ENCODE measurements at places on chromosomes 5 and 9.

- DNase-seq: no peak
Measured at GRCh38 chr9:35652829-35653209, 2.1 kb upstream of the SIT1 start.

- no peak for DNase-seq
Measured at GRCh38 chr5:150057052-150057451, 29.3 kb downstream of the CSF1R start.

- DNase-seq: no peak
Measured at GRCh38 chr5:26681861-26682260, 356.5 kb downstream of the CDH9 start.

DNA sequence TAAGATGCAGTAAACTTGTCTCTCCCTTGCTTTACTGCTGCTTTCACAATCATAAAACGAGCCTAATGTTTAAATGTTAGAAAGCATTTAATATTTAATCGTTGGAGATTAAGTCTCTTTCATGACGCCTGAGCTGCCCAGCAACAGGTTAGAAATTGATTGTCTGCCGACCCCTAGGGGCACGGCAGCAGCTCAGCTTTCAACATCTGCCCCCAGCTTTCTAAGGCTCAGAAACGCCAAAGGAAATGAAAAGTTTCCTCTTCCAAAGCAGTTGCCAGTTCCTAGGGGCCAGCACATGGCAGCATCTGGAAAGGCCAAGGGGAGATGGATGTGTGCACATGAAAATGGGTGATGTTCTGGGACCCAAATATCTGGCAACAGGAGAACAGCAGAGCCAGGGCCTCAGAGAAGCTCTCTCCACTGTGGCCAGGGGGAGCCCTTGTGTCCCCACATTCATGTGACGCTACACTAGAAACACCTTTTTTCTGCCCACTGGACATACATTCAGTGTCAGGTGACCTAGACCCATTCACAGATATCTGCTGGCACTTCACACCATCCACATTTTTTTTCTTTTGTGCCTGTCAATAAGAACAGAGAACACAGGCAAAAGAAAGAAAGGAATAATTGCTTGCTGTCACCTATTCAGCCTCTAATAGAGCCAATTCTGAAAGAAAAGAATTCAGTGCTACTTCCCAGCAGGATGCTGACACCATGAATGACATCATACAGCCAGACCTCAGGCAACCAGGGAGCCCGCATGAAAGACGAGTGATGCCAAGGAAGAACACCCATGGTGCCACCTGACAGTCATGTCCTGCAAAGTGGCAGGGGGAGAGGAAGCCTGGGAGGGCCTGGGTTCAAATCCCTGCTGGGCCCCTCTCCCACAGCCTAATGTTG, 205.0 kb upstream of the TAS2R1 start:
- peak; percentile 20 for DNase-seq

GRCh38 chr5:174794931-174795672, 70.7 kb downstream of the MSX2 start:
- no peak for DNase-seq

DNA sequence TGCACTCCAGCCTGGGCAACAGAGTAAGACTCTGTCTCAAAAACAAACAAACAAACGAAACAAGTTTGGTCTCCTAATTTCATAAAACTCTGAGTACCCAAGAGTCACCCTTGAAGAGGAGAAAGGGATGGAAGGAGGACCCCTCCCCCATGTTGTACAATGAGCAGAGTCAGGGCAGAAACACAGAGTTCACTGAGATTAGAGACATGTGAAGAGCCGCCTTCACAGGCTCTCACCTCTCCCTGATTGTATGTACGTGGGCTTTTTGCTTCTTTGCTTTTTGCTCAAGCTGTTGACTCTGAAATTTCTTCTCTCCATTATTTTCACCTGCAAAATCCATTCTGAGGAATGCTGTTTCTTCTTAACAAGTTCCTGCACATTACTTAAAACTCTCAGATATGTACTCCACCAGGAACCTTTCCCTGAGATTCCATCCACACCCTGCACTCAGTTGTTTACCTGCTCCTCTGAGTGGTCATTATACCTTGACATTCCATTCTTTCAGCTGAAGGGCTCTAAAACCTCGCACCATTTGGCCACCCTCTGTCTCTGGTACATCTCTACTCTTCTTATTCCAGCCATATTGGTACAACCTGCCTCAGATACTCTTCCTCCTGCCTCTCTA, 44.4 kb upstream of the ABCA1 start:
- no peak for DNase-seq

GRCh38 chr9:134349936-134350335, 23.7 kb downstream of the RXRA start:
- no peak for DNase-seq

- no peak for DNase-seq
Measured at GRCh38 chr5:27682600-27682999, 644.2 kb upstream of the CDH9 start.

GRCh38 chr5:56288873-56289601, 55.9 kb upstream of the ANKRD55 start:
- no peak for DNase-seq

DNA sequence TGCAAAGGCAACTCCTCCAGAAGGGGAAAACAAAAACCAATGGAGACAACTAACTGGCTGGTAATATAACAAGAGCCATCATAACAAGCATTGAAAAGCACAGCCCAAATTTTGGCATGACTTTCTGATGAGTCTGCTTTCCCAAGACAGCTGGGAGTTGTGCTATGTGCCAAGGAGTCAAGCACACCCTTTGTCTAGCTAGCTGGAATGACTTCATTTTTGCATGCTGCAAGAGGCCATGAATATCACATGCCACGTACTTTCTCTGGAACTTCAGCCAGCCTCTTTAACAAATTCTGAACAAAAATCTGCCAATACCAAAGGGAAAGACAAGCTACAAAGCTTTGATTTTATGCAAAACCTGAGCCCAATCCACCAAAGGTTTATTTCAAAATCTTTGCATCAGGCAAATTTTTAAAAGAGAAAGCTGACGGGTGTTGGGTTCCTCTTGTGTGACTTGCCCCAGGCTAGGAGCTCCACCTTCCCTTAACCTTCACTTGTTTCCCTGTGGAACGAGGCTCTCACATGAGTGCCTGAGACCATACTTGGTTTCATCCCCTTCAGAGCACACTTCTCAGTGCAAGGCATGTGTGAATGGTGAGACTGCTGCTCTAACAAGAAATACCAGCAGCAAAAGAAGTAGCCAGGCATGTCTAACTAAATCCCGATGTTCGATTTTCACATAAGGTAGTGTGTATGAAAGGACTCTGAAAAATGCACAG, 47.3 kb downstream of the S1PR3 start:
- DNase-seq: peak; percentile 98

GRCh38 chr5:32326216-32326772, 13.6 kb upstream of the MTMR12 start:
- DNase-seq: peak; percentile 61

DNA sequence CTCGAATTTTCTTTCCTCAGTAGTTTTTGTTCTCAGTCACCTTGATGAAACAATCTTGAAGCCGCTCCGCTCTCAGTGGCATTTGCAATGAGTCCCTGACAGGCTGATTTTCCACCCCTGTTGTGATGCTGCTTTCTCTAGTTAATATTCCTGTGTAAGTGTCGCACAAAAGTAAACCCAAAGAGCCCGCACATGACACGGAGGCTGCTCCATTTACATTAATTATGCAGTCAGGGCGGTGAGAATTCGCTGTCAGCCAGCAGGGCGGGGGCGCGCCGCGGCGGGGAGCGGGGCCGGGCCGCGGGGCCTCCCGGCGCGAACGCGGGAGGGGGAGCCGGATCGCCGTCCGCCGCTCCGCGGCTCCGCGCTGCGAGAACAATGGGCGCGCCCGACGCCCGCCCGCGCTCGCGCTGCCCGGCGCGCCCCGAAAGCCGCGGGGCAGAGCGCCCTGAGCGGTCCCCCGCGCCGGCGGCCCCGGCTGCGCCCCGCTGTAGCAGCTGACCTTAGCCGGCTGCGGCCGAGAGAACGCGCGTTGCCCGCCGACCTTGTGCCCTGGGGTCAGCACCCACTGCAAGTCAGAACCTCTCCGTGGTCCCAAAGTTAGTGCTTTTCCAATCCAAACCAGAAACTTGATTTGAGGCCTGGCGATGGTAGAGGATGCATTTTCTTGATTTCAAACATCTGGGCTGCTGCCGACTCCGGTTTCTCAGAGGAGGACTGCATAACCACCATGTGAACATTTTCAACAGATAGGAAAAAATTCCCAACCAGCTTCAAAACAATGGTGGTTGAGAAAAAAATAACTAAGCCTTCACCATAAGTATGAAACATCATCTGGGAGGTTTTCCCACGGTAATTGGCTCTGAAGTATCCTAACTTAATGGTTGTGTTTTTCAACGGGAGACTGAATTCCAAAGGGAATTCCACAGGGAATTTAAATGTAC, 142.6 kb downstream of the PBX3 start:
- DNase-seq: peak; percentile 78

GRCh38 chr5:28014779-28015178, 976.4 kb upstream of the CDH9 start:
- DNase-seq: no peak

- DNase-seq: peak; percentile 41
Measured at GRCh38 chr5:129771058-129771838, 23.4 kb downstream of the MINAR2 start.

GRCh38 chr5:103472830-103473229, 89.8 kb downstream of the NUDT12 start:
- peak; percentile 23 for DNase-seq

- DNase-seq: no peak
Measured at GRCh38 chr9:134445000-134445399, 118.7 kb downstream of the RXRA start.

DNA sequence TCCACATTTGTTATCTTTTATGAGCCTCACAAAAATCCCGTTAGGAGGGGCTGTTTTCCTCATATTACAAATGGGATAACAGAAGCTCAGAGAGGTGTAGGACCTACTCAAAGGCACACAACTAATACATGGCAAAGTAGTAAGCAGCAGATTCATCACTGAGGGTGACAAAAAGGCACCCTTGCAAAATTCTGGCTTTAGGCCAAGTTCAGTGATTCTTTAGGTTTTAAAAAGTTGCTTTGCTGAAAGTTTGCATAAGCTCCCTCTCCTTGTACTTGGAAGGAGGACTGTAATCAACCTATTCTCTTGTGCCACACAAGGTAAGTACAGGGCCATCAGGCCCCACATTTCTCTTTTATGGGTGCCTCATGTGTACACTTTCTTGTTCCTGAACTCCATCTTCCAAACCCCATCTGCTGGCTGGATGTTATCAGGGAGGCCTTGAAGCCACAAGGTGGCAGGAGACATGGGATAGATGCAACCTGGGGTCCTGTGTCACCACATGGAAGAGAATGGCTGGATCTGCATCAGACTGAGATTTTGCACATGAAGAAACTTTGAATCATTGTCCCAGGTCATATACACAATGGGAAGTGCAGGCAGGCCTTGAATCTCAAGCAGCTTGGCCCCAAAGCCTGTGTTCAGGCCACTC, 311.6 kb downstream of the MSX2 start:
- DNase-seq: no peak

DNA sequence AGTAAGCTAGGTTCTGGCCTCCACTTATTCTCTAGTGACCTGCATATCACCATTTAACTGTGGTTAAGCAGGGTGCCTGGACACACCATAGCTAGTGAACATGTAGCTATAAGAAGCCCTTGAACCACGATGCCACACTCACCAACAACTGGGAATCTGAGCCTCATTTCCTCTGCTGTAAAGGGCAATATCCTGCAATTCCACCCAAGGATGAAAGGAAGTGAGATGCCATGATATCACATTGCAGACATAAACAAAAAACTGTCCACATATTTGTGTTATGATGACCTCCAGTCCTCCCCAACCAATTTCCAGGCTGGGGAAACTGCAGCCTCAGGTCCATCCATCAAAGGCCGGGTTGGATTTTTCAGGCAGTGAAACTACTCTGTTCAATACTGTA, 10.4 kb downstream of the TNIP1 start:
- DNase-seq: no peak

GRCh38 chr9:116100711-116101121, 52.9 kb upstream of the PAPPA start:
- peak; percentile 91 for DNase-seq

- DNase-seq: peak; percentile 71
Measured at GRCh38 chr5:9046756-9047481, 499.0 kb downstream of the SEMA5A start.

DNA sequence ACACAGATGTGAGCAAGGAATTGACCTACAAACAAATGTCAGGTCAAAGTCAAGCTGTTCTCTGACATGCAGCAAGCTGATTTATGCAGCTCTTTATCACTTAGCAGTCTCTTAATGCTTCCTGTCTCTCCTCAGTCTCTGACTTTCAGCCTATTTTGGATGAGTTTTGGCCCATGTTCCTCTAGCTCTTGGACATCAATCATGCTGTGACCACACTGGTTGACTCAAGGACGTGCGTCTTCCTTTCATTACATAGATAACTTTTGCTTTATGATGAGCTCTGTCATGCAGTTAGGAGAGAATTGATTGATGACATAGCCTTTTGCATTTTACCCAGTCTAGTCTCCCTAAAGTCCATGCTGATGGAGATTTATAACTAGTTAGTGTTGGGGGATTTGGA, 9.4 kb upstream of the REEP5 start:
- DNase-seq: peak; percentile 50

- peak; percentile 70 for DNase-seq
Measured at GRCh38 chr5:106312360-106312759, 1358.4 kb downstream of the EFNA5 start.

DNA sequence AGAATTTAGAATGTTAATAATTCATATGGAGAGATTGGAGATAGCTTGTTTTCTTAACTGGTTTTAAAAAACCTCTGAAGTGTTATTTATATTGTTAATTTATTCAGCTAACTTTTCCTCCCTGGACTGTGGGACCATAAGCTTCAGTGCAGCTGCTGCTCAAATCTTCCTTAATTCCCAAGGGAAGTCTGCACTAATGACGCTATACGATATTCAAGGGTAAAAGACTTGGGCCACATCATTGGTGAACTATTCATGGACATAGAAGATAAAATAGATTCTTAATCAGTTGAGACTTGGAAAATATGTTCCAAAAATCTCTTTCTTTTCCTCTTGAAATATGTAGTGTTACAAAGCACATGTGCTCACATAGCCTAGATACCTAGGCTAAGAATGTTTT, 31.1 kb upstream of the GAS1 start:
- DNase-seq: peak; percentile 19

DNA sequence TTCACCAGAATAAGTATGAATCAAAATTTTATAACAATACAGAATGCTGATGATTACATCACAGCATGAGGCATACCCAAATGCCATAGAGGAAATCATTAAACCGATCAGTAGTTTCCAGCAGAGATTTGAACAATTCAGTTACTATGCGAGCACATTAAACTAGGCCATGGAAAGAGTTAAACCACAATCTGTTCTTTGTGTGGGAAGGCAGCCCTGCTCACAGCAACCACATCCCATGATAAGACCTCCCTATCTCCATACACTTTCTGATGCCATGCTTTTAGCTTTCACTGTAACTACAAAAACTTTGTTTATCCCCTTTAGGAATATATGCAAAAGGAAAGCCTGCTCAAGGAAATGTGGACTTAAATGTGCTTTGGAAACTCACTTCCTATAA, 4.5 kb downstream of the NFIB start:
- peak; percentile 82 for DNase-seq

GRCh38 chr9:133714606-133715294, 23.4 kb downstream of the SARDH start:
- DNase-seq: peak; percentile 82

GRCh38 chr9:6015278-6016157, at the start of gene RANBP6:
Gene RANBP6 (minus strand): TSS chr9:6015624. CDS start chr9:6015607, 17 bp downstream.
- DNase-seq: peak; percentile 84
